ENCODE measurements at places on chromosomes 6 and 20. TPM values are rescaled to one million over a fixed set of nuclear protein-coding genes. Genes with fewer than 3 reads are reported as not detected.

- DNase-seq: no peak
Measured at GRCh38 chr6:15106958-15107643, 138.8 kb upstream of the JARID2 start.

TGM3 gene
- not detected for total RNA-seq

PPP1R14C gene
- 8.2 TPM for total RNA-seq

OR2H2 gene
- total RNA-seq: not detected

SNPH gene
- 11.2 TPM for total RNA-seq

GRCh38 chr20:16761305-16761829 lies 13.2 kb downstream of the OTOR start:
- peak; percentile 72 for DNase-seq

GRCh38 chr6:82584194-82584695 lies 220.6 kb downstream of the TPBG start:
- DNase-seq: no peak

GRCh38 chr6:35140639-35141006 lies 516 bp downstream of the TCP11 start:
- DNase-seq: no peak

- DNase-seq: peak; percentile 15
Measured at GRCh38 chr6:159416891-159417560, 247.8 kb downstream of the FNDC1 start.

DNA sequence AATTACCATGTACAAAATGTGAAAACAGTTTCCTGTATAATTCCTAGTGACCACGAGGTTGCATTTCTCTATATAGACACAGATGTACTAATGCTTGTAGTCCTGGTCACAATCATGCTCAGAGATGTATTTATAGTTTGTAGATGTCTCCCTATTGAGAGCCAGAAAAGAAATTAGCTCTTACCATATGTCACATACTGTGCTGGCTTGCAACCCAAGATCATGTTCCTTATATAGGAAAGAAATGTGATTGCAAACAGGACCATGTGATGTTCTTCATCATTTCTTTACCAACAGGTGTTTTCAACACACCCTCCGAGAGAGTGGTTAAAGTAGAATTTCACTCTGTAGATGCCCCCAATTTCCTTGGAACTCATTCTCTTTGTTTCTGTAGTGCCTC lies 369.4 kb downstream of the CBLN4 start:
- no peak for DNase-seq

MCCD1 gene
- total RNA-seq: not detected

DNA sequence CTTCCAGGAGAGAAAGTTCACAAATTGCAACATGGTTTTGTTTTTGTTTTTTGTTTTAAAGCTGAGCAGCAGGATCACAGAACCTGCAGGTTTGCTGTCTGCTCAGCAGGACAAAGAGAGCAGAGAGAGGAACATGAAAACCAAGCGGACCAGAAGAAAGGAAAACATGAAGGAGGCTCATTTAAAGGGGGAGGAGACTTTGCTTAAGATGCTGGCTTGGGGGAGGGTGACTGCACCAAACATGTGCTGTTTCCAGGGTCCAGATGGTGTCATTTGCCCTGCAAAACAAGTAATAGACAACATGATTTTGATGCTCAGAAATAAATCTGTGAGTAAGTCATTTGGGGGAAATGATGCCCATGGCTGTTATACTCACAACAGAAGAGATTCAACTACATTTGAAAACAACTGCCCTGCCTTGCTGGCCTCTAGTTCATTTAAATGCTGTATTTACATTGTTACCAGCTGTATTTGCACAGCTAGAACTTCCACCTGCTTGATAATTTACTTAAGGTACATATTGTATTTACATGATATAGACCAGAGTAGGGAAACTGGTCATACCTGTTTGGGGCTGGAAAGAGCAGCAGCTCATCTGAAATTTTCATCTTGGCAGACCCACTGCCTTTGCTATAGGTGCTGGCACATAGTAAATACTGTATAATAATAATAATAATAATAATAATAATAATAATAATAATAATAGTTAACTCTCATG lies 32.2 kb upstream of the CHD6 start:
- DNase-seq: no peak

SLC17A1 gene
- total RNA-seq: not detected

DNA sequence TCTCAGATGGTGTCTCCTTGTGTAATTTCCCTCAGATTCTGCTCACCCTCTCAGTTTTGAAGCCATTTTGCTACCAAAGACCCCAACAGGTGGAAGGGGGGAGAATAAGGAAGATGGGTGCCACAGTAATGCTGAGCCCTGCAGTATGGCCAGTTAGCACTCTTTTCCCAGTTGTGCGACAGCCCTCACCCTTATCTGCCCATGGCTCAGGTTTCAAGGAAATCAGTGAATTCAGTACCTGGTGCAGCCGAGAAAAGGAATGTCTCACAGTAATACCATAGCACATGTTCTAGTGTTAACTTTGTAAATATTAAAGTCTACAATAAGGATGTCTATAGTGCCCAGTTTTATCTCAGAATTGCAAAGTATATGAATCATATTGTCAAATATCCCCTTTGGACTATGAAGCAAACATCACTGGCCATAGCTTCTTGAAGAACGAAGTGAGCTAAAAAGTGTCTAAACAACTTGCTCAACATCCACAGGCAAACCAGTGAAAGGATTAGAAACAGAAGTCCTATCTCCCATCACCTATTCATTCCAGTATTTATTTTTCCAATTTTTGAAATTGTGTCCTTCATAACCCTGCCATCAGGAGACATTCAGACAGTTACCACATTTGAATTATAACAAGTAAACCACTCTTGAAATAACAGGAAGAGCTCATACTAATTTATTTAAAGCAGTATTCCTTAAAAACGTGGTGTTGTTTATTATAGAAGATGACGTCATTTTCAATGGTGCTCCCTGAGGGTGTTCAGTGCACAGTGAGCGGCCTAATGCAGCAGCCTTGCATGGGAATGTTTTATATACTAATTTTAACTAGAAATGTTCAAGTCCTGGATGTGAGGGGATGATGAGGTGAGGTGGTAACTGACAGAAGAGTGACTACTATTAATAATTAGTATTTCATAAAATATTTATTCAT lies 366.2 kb downstream of the TFAP2A start:
- DNase-seq: no peak

DNA sequence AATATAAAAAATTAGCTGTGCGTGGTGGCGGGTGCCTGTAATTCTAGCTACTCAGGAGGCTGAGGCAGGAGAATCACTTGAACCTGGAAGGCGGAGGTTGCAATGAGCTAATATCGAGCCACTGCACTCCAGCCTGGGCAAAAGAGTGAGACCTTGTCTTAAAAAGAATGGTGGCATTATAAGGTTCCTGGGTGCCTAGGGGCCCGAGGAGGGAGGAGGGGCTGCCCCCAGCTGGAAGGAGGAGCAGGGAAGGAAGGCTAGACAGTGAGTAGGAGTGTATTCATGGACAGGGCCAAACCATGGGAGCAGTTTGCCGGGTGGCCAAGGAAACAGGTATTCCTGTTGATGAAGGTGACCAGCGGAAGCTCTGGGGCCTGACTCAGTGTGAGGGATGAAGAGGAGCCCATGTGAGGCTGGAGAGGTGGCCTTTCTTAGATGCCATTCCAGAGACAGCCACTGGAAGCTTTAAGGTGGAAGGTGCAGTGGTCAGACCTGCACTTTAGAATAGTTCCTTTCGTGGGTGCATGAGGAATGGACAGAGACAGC lies 24.2 kb downstream of the MANBAL start:
- DNase-seq: no peak

DNA sequence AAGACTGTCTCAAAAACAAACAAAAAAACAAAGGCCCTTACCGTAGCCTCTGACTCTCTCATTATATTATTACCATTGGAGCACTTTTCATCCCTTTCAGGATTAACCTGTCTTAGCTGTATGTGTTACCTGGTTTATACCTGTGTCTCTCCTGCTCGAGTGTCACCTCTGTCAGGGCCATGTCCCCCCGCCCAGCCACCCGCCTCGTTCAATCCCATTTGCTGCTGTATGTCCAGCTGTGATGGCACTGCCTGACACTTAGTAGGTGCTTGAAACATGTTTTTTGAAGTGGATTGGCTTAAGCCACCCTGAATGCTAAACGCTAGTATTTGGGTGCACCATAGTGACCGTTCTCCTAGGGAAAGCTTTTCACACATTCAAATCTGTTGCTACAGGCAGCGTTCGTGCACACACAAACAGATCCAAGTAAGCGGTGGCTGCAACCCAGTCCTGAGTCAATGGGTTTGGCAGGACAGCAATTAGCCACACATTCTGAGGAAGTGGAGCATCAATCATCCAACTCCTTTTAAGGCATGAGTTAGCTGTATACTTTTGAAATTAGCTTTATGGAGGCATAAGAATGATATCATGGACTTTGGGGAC lies 98.9 kb upstream of the ZNF217 start:
- peak; percentile 96 for DNase-seq

CAGE1 gene
- not detected for total RNA-seq

- DNase-seq: peak; percentile 38
Measured at GRCh38 chr20:49286689-49287551, 9.1 kb upstream of the ZNFX1 start.

BMP6 gene
- total RNA-seq: 10.3 TPM

SLC16A10 gene
- total RNA-seq: not detected

ZSCAN23 gene
- total RNA-seq: 0.51 TPM

TRIM40 gene
- total RNA-seq: not detected

GRCh38 chr6:32327103-32327502 lies 44.6 kb downstream of the TSBP1 start:
- DNase-seq: no peak

NEURL2 gene
- total RNA-seq: 8.3 TPM

GDAP1L1 gene
- not detected for total RNA-seq
